GM03348 (cell line): ENCODE measurements at places on chromosomes 6 and 20.
A peak's percentile ranks its signal among the peaks of the same experiment; 100 is the strongest.

GRCh38 chr20:4607287-4607713, 114.4 kb upstream of the PRND start:
- peak; percentile 81 for DNase-seq

DNA sequence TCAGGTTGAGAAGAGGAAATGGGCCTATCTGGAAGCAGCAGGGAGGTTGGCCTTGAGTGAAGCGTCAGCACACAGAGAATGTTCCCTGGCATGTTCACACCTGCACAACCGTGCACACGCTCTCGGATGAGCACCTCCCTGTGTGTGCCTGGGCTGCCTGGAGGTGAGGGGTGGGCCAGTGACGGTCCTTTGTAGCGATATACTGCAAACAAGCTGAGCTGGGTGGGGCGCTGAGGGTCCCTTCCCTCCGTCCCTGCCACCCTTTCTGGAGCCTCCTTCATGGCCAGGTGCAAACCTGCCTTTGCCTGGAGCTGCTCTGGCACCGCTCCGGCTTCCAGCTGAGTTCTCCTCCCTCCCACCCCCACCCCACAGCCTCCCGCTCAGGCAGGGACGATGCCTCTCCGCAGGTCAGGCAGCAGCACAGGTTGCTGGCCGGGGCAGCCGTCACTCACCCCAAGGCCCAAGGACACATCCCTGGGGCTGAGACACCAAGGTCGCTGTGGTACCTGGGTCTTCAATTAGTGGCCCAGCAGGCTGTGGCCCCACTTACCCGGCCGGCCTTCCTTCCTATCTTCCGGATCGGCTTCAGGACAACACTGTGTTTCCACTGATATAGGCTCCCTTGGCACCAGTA, 111.6 kb downstream of the ERMARD start:
- DNase-seq: no peak

DNA sequence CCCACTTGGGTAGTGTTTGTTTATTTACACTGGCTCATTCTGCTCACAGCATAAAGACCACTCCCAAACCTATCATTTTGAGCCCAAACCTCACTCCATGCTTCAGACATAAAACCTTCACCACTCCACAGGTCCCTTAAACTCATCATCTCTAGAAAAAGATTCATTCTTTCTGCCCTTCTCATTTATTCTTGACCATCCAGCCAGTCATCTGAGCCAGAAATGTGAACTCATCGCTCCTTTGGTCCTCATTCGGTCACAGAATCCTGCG, 12.4 kb downstream of the TPMT start:
- no peak for DNase-seq

DNA sequence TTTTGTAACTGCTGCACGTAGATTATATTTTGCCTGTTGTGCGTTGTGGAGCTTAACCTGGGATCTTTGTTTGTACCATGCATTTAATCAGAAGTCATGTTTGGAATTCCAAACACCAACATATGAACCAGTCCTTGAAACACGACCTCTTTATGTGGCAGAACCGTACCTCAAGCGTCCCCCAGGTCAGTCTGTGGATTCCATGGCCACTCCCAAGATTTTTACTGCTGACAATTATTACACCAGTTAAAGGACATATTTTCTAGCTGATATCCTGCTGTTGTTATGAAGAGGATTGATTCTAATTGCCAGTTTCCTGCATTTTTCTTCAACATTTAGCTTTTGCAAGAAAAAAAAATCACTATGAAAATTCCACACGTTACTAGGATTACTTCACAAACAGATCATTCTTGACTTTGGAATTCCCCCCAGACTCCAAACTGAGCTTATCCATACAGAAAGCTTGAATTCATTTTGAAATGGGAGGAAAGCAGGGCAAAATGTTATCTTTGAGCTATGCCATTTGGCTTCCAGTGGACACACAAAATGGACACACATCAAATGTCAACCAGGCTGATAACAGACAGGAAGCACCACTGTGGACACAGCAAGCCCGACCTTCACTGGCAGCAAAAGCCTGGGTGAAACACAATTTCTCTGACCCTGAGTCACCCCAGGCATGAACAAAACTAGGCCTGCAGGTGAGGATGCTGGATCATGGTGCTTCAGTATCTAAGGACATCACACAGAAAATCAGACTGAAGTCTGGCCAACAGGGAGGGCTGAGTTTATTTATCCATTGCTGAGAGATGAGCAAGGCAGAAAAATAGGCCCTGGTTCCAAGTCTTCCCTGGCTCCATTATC, 542.9 kb upstream of the JAG1 start:
- DNase-seq: peak; percentile 50

DNA sequence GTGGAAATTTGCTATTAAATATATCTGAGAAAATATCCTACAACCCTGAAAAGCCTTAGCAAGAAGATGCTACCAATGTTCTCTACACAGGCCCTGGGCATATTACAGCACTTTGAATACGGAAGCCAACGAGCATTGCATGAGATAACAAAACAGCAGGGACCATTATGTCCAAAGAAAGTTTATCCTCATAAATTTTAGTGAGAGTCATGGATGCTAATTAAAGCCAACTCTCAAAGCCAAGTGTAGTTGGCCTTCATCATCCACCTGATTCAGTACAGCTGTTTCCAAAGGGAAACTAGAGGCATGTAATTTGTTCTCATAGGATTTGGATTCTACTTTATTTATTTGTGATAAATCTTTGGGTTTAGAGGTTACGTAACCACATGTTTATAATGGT, 564.8 kb downstream of the RFPL4B start:
- peak; percentile 27 for DNase-seq

DNA sequence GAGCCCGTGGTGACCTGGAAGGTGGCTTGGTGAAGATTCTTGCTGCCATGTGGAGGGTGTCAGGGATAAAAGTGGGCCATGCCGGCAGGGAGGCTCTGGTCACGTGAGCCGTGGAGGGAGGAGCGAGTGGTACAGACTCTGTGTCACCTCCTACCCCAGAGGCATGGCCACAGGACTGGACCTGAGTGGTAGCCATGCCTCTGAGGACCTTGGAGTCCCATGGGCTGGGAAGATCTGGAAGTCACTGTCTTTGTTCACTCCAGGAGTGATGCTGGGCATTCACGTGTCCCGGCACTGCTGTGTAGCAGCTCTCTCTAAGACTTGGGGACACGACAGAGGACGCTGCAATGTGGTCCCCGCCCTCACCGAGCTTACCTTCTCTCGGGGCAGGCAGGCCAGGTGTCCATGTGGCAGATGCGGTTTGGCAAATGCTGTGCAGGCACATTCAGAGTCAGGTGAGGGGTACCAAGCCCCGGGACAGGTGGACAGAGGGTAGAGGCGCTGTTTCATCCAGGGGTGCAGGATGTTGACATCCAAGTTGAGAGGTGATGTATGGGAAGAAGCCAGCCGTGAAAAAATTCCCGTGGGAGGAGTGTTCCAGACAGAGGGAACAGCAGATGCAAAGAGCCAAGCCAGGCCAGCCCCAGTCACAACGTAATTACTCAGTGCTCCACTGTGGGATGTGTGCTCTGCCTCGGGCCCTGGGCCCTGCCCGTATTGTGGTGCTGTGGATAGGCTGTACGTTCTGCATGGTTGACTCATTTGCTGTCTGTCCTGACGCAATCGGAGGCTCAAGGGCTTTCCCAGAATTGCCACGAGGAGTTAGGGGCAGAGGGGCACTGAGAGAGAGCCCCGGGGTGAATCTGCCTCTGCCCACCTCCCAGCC, 307.8 kb downstream of the TAF4 start:
- peak; percentile 83 for DNase-seq

GRCh38 chr20:3889489-3890397, 556 bp downstream of the PANK2 start:
- peak; percentile 47 for DNase-seq

- DNase-seq: no peak
Observed at GRCh38 chr6:40299681-40300080, 287.5 kb downstream of the LRFN2 start.

- DNase-seq: no peak
Observed at GRCh38 chr20:7505152-7505834, 435.0 kb downstream of the HAO1 start.

- no peak for DNase-seq
Observed at GRCh38 chr20:61771805-61772350, 293.8 kb downstream of the TAF4 start.

DNA sequence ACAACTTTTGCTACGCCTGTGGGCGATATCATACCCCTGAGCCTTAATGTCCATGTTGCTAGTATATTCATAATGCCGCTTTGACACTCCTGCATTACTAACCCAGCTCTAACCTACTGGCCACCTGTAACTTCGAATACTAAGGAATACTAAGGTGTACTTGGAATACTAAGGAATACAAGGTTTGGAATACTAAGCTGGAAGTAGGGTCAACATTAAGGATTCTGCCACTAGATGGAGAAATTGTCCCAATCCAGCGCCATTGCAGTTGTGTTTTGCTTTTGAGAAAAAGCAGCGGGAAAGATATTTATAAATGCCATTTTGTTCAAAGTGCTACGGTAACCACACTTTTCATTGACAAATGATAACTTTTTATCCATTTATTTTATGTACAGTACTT, 10.7 kb downstream of the TBXT start:
- peak; percentile 44 for DNase-seq

DNA sequence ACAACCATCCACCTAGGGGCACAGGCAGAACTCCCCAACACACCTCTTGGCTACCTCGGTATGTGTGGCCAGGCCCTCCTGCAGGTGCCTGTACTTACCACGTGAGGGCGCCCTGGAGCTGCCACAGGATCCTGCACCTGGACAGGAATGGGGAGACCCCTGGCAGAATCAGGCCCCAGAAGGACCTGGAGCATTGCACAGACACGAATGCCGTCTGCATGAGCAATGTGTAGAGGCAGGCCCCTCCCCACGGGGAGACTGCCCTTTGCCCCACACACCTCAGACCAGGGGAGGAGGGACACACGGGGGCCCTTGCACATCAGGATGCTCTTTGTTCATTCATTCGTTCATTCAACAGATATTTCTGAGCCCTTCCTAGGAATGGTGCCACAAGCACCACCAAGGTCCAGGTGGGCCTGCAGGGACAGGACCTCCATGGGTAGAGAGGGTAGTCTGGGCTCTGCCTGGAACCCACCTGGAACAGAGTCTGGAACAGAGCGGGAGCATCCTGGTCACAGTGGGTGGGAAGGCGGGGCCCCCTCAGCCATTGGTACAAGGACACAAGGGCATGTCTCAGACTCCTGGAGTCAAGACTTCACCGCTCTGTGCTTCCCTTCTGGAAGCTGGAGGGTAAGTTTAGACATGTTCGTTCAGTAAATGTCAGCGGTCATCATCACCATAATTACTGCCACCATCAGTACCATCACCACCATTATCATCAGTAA, 32.3 kb downstream of the YTHDF1 start:
- DNase-seq: peak; percentile 77

DNA sequence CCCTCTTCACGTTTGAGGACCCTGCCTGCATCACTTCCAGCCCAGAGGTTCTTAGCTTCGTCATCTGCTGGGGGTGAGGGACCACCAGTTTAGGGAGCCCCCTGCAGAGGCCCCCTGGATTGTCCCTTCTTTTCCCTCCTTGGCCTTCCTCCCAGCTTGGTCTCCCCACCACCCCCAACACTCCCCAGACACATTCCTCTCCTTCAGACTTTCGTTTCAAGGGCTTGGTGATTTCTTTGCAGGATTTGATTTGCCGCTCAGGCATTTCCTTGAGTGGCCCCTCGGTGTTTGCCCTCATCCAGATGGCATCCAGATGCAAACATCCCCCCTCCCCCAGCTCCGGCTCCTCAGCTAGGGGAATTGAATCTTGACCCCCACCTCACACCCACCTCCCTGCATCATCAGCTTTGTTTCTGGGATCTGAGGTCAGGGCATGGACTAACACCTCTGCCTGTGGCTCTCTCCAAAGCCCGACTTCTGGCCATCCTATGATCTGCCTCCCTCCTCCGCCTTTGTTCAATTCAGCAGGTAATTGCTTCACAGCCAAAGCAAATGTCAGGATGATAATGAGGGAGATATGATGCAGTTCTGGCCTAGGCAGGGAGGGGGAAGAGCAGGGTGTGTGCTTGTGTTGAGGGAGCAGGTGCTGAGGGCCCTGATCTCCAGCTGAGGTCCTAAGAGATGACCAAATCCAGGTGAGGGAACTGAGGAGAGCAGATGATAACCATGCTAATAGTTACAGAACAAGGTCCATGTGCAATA, 141.5 kb downstream of the VEGFA start:
- DNase-seq: no peak

GRCh38 chr20:25315418-25316210, 67.7 kb downstream of the PYGB start:
- peak; percentile 56 for DNase-seq

DNA sequence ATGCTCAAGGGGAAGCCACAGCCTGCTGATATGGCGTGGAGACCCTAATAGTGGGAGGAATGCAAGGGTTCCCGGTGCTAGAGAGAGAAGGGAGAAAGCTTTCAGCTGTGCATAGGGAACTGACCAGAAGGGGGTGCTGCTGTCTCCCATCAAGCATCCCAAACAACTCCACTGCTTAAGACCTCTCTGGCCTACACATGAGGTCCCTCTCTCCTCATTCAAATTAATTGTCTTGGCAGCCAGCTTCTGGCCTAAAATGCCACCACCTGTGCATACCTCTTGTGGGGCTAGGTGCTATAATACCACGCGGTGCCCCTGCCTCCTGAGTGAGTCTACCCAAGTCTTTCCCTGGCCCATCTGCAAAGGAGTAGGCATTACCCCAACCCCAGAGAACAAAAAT, 14.5 kb downstream of the ADISSP start:
- DNase-seq: peak; percentile 89

- no peak for DNase-seq
Observed at GRCh38 chr6:108640104-108640503, 79.4 kb downstream of the FOXO3 start.

DNA sequence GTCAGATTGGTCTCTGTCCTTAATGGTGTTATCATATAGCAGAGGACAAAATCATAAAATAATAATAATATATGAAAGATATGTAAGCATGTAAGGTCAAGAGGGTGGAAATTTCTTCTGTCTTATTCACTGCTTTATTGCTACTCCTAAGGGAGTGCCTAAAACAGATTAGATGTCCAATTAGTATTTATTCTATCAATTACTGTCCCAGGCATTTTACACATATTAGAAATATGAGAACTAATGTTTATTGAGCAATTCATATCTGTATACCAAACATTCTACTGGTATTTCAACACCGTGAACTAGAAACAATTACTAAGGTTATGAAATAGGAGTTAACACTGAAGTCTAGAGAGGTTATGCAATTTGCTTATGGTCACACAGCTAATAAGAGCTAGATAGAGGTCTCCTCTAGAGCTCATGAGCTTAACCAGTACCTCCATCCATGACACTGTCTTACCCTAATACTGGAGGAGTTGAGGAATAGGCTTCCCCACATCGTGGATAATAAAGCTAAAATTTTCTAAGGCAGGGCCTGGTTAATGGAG, 302.3 kb downstream of the PLCB1 start:
- DNase-seq: peak; percentile 23

GRCh38 chr6:139285590-139285989, 6.2 kb downstream of the TXLNB start:
- DNase-seq: no peak

GRCh38 chr20:1286267-1287024, 20.4 kb downstream of the SNPH start:
- no peak for DNase-seq

GRCh38 chr6:125357515-125358256, 55.9 kb upstream of the HDDC2 start:
- DNase-seq: no peak
